ENCODE measurements at places on chromosomes 12 and 14. TPM values are rescaled to one million over a fixed set of nuclear protein-coding genes. Genes with fewer than 3 reads are reported as not detected.

GRCh38 chr12:62520361-62520760, 53.7 kb downstream of the MON2 start:
- H3K27ac ChIP-seq: no peak overlapping the region
- no peak overlapping the region for H3K4me3 ChIP-seq
- H3K27me3 ChIP-seq: no peaks in the 10 kb centered on the region
- H3K36me3 ChIP-seq: no peaks in the 10 kb centered on the region
- DNase-seq: no peak

DNA sequence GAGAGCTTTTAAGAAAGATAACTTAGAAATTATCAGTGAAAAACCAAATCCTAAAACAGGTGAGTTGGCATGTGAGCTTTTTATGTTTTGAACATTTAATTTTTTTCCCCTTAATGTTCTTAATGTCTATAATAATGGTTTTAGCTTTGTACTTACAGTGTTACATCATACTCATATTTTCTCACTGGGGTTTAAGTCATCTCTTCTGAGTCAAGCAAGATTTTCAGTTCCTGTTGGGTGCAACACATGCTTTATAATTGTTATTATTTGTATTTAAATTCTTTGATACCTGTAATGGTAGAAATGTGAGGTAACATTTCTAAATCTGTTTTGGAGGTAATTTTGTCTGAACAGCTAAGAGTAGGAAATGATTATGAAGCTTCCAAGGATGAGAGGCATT, 113.0 kb downstream of the PLEKHA5 start:
- no peak overlapping the region for H3K4me3 ChIP-seq
- H3K4me1 ChIP-seq: peaks cover 30% of the 10 kb centered on the region
- no peak overlapping the region for H3K27ac ChIP-seq
- no peak for DNase-seq
- no peaks in the 10 kb centered on the region for H3K36me3 ChIP-seq

DNA sequence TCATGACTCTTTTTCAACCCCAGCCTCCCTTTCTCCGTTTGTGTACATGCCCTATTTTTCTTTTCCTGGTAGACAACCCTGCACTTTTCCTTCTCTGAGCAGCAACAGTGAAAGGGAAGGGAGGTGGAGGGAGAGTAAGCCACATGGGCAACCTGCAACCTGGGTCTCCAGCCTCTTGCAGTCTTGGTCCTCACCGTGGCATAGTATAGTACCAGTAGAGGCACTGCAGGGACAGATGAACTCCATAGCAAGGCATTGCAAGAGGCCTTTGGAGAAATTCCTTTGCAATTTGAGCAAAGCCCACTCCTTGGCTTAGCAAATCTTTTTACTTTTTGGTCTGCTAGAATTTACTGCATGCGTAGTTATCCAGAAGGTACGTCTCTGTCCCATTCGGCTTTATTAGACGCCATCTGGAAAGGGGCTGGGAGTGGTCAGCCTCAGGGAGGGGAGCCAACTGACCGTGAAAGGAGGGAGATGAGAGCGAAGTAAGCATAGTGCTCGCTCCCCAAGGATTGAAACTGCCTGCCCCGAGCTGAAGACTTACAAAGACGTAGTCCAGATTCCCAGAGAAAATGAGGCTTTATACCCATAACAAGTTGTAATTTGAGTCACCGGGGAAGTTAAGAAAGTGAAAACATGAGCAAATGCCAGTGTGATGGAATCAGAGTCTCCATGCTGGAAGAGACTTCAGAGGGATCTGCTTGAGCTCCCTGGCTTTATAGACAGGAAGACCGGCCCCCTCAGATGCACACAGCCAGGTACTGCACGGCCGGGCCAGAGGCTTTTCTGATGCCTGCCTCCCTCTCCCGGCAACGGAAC, 332.0 kb downstream of the CACNA1C start:
- no peak overlapping the region for H3K27ac ChIP-seq
- no peaks in the 10 kb centered on the region for H3K36me3 ChIP-seq
- no peaks in the 10 kb centered on the region for H3K4me1 ChIP-seq
- H3K4me3 ChIP-seq: no peak overlapping the region
- peaks cover 11% of the 10 kb centered on the region for H3K27me3 ChIP-seq
- no peak for DNase-seq

DNA sequence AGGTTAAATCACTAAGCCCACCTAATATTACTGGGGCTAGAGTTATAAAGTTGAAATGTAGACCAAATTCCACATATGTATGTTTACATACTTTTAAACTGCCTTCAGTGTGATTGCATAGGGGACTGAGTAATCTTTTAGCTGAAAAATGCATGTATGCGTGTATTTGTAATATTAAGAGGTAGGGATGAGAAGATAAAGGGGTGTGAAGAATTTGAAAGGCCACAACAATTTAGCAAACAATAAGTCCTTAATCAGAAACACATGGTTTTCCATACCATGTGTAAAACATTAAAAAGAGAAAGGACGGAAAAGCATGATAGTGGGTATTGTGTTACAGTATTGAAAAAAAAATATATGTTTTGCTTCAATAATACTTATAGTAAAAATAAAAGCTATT, 919.9 kb upstream of the FLRT2 start:
- no peak overlapping the region for H3K4me3 ChIP-seq
- no peaks in the 10 kb centered on the region for H3K4me1 ChIP-seq
- no peaks in the 10 kb centered on the region for H3K27me3 ChIP-seq
- no peak overlapping the region for H3K27ac ChIP-seq
- H3K36me3 ChIP-seq: no peaks in the 10 kb centered on the region

The GLIPR1L1 gene
- not detected for total RNA-seq

The GRIP1 gene
- 3.5 TPM for total RNA-seq

The GOLGA3 gene
- total RNA-seq: 77.9 TPM

All from T-cell (primary cell).